ENCODE measurements at places on chromosomes 3 and 15.

DNA sequence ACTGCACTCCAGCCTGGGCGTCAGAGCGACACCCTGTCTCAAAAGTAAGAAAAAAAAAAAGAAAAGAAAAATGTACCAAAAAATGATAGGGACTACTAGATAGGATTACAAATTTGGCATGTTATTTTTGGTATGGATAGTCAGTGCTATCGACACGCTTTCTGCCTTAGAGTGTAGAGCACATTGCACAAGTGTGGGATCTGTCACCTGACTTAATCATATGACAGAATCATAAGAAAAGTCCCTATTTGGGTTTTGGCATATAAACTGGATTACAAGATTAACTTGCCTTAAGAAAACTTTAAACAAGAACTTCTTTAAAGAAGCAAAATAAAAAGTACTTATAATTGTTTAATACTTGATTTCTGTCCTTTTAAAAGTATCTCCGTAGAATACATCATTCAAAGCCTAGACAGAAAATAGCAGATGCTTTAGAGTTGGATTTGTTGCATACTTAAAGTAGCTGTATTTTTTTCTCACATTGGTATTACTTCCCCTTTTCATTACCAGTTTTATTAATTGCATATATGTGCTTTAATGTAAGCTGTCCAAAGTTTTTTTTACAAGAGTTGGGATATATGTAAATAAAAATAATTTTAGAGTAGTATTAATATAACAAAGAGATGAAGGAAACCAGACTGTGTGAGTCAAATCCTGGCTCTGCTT lies 7.8 kb downstream of the ATP6V1A start:
- no peak for DNase-seq

GRCh38 chr3:195040773-195041520 lies 230.0 kb downstream of the XXYLT1 start:
- no peak for DNase-seq

DNA sequence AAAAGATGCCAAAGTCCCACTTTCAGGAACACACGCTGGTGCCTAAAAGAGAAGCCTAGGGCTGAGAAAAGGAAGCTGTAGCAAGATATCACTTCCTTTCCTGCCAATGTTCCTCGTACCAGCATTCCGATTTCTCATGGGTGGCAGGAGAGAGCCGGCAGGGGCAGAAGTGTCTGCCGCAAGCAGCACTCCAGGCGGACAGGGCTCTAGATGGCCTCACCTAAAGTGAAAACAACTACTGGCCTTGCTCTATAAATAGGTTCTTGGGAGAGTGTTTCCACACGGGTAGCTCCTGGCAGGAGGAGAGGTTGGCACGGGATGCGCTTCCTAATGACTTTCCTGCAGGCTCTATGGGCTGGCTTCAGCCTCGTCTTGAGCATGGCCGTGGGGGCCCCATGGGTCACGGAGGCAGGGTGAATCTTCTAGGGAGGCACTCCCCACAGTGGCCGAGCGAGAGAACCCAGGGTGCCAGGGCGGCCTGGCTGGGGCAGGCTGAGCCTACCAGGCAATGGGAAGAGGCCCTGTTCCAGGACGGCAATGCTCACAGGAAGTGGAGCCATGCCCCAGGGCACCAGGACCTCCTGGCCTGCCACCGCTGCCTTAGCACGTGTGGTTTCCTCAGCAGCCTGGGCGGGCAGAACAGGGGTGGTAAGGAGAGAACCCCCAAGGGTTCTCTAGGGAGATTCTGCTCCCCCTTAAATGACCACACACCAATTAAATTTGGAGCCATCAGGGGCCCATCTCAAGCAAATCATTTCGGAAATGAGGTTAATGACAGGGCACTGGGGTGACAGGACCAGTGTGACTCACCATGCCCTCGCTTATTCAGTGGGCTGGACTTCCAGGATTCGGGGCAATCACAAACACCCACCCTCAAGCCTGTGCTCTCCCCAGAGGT lies 14.6 kb upstream of the DUSP7 start:
- no peak for DNase-seq

GRCh38 chr3:118501152-118501551 lies 533.5 kb downstream of the IGSF11 start:
- DNase-seq: no peak

DNA sequence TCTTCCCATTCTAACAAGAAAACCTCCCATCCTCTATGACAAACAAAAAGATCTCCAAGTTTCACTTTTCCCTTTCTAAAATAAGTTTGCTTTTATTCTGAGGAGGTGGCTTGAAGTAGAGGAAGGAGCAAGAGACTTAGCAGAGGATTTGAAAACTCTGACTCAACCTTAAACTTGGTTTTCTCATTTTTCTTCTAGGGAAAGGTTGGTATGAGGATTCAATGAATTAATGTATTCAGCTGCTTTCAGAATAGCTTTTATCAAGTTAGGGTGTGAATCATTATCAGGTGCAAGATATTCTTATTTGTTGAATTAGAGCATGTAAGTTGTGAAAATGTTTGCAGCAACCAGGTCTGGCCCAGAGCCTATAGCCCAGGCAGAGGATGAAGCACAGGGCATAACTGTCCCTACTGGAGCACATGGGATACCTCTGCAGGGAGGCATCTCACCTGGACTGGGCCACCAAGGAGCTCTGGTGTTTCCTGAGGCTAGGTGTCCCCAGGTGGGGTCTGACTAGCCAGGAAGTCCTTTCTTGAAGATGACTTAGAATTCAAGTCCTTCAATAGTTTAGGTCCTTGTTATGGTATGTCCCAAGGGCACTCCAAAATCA lies 42.3 kb downstream of the SATB1 start:
- no peak for DNase-seq

DNA sequence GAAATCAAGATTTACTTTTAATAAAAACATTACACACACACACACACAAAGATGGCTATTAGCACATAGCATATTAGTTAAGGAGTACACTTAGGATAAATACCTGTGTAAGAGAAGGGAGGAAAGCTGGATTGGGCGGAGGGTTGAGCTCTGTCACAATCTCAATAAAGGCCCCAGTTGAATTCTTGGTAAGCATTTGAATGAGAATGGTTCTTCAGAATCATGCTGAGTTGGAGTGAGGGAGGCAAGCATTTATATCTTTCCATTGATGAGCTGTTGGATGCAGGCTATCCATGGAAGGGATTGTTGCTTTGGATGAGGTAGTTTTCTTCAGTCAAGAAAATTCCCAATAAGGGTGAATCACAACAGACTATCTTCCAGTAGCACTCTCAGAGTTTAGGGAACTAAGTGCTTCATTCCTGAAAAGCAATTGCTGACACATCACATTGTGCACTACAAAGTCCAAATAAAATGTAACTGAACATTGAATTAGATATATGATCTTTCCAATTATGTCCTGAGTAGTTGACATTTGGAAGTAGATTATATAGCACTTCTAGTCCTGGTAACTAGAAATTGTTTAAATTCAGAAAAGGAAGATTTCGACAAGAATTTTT lies 95.7 kb downstream of the SUCNR1 start:
- DNase-seq: no peak

DNA sequence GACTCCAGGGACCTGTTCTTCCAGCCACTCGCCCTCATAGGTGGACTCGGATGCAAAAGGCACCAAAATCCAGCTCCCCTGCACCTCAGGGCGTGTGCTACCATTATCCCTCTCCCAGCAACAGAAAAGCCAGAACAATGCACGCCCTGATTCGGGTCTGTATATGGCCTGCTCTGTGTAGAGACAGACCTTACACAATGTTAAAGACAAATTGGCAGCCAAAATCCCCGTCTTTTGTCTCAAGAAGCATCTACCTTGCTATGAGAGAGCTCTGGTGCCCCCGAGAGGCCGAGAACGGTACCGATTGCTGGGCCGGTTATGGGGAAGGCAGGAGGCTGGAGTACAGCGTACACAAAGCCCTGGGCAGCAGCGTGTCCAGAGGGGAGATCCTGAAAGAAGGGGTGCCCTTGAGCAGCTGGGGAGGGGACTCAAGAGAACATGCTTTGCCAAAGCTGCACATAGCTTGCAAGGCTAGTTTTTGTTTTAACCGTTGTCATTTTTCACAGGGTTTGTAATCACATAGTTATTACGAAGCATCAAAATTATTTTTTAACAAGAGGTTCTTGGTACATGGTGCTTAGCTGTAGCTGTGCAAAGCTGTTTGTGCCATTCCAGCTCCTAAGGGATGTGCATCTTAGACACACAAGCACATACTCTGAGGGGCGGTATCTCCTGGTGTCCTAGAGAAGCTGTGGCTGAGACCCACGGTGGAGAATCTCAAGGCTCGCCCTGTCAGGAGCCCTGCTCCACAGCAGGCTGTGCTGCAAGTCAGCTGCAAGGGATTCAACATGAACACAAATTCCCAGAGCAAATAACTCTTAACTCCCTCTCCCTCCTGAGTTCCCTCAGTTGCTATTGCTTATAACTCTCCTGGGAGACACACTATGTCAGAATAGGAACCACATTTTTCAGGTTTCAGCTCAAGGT lies 461.5 kb upstream of the PPP2R3A start:
- DNase-seq: peak; percentile 50

- DNase-seq: peak; percentile 65
Observed at GRCh38 chr3:149016669-149017541, 25.6 kb downstream of the GYG1 start.

GRCh38 chr3:32880225-32880624 lies 62.4 kb downstream of the TRIM71 start:
- DNase-seq: no peak

DNA sequence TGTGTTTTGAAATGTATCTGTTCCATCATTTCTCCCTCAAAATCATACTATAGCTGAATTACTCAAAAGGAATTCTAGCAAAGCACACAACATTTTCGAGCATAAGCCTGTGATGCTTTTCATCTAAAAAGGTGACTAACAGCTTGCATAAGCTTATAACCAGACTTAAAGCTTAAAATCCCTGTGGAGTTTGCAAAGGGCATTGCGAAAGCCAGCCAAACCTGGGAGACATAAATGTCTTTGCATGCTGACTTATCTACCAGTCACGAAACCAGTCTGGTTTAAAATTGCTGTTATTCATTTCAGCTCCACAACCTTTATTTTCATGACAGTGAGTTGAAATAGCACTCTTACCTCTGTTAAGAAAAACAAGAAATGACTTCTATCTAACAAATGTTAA lies 35.6 kb upstream of the LIPC start:
- peak; percentile 19 for DNase-seq

DNA sequence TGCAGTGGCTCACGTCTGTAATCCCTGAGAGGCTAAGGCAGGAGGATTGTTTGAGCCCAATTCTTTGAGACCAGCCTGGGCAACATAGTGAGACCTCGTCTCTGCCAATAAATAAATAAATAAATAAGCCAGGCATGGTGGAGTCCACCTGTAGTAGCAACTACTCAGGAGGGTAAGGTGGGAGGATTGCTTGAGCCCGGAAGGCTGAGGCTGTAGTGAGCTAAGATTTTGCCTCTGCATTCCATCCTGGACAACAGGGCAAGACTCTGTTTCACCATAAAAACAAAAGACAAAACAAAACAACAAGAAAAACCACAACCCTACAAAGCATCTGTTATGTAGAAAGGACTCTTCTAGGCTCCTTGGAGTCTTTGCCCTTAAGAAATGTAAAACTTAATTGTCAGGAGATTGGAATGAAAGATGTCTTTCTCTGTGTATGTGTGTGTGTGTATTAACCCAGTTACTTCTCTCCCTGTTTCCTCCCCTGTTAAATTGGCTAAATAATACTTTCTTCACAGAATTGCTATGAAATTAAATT lies 9.5 kb downstream of the NECTIN3 start:
- peak; percentile 5 for DNase-seq

- DNase-seq: no peak
Observed at GRCh38 chr3:79012946-79013362, 754.8 kb downstream of the ROBO1 start.

- peak; percentile 56 for DNase-seq
Observed at GRCh38 chr3:32392536-32393302, 1.1 kb downstream of the CMTM7 start.

DNA sequence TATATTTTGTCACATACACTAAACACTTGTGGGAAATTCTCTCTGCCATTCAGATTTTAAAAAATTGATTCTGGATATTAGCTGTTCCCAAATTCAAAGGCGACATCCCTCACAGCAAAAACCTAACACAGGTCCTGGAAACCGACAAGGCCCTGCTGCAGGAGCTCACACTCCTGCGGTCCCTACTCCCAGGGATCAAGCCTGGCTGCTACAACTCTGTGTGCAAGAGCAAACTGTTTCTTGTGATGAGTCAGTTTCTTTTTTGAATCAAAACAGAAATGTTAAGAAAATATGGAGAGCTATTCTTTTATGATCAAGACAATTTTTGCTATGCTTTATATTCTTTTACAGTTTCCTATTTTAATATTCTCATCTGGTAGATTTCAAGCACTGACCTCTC lies 51.0 kb upstream of the TJP1 start:
- DNase-seq: peak; percentile 11

- no peak for DNase-seq
Observed at GRCh38 chr15:63860155-63860554, 26.4 kb upstream of the HERC1 start.

DNA sequence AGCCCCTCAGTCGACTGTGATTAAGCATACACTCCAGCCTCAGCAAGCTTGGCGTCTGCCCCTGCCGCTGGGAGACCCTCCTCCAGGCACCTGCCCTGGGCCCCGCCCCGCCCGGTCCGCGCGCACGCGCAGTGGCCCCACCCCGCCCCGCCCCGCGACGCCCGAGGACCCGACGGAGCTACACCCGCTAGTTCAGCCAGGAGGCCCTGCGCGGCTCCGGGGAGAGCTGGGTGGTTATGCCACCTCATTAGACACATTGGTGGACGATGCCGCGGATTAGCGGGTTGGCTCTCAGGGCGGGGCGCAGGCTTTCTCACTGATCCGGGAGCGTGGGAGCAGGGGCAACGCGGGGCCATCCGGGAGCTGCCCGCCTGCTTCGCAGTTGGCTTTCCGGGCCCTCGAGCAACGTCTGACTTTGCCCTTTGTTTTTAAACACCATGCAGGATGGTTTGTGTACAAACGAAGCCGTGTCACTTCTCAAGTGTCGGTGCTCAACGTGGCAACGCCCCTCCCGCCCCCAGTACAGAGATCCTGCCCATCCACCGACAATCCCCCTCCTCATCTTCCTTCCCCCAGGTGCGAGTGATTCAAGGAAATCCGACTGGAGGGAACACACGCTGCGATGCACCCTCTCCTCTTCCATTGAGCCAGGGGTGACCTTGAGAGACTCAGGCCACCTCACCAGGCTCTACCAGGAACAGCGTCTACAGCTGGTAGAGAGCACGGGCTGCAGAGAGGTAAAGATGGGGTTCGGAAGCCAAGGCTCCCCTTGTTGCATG lies 109.3 kb downstream of the SHQ1 start:
- DNase-seq: peak; percentile 44

DNA sequence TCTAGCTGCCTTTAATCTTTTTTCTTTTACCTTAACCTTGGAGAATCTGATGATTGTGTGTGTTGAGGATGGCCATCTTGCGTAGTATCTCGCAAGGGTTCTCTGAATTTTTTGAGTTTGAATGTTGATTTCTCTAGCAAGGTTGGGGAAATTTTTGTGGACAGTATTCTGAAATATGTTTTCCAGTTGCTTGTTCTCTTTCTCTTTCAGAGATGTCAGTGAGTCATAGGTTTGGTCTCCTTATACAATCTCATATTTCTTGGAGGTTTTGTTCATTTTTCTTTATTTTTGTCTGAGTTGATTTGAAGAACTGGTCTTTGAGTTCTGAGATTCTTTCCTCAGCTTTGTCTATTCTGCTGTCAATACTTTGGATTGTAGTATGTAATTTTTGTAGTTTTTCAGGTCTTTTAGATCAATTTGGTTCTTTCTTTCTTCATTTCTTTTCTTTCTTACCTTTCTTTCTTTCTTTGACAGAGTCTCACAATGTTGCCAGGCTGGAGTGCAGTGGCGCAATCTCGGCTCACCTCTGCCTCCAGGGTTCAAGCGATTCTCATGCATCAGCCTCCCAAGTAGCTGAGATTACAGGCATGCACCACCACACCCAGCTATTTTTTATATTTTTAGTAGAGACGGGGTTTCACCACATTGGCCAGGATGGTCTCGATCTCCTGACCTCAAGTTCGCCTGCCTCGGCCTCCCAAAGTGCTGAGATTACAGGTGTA lies 366.4 kb upstream of the RASGRP1 start:
- DNase-seq: no peak

All from hepatic stellate cell (primary cell).